KG1 (cell line): ENCODE measurements at places on chromosomes 6 and 20.

DNA sequence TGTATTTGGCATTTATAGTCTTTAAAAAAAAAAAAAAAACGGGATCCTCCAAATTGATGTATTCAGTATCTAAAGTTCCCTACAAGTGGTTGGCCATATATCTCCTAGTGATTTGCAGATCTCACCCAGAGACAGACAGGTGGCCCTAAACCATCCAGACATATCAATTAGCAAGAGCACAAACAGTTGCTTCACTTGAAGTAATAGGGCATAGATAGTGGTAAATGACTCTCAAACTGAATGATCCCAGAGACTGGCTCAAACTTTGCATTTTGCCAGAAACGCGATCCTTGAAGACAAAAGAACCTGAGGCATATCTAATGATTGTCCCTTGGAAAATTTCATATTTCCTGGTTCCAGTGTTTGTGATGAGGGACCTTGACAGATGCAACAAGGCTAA, 54.6 kb downstream of the HMGCLL1 start:
- no peak for DNase-seq

GRCh38 chr6:55874316-55874715, 1.1 kb downstream of the BMP5 start:
- no peak for DNase-seq

GRCh38 chr20:878511-879307, 37.4 kb downstream of the ANGPT4 start:
- DNase-seq: no peak

DNA sequence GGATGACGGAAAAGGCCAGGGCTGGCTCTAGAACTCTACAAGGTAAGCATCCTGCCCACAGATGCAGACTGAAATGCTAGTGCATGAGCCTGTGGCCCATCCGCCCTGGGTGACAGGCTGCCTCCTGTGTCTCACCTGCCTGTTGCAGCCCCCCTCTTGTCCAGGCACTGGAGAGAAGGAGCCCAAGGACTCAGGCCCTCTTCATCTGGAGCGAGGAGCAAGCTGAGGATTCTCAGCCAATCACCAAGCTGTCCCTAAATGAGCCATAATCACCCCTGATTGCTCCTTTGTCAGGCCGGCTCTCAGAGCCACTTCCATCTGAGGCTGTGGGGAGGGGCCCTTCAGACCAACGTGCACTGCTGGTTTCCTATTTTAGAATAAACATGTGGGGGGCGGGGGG, 10.0 kb upstream of the SLC32A1 start:
- DNase-seq: no peak

- DNase-seq: no peak
Measured at GRCh38 chr6:23218751-23219150, 649.4 kb downstream of the HDGFL1 start.

- no peak for DNase-seq
Measured at GRCh38 chr20:60403105-60403741, 445.0 kb downstream of the CDH26 start.

GRCh38 chr6:7878401-7878964, 32.1 kb downstream of the TXNDC5 start:
- no peak for DNase-seq

- DNase-seq: no peak
Measured at GRCh38 chr20:39421571-39422105, 459.5 kb downstream of the DHX35 start.

DNA sequence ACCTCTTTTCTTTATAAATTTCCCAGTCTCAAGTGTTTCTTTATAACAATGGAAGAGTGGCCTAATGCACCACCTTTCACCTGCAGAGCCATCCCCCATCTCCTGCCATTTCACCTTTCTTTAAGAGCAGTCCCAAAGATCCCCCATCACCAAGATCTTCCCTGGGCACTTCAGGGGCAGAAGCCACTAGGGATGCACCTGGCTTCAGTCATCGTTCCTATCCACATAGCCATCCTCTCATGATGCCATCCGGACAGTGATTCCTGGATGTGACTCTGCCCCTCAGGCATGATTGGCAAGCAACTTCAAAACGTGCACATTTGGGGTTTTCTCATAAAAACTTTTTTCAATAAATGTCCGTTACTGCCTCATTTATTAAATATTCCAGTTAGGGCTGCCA, 225.9 kb downstream of the TBXT start:
- no peak for DNase-seq

GRCh38 chr6:106538145-106538544, 91.2 kb downstream of the RTN4IP1 start:
- DNase-seq: no peak

DNA sequence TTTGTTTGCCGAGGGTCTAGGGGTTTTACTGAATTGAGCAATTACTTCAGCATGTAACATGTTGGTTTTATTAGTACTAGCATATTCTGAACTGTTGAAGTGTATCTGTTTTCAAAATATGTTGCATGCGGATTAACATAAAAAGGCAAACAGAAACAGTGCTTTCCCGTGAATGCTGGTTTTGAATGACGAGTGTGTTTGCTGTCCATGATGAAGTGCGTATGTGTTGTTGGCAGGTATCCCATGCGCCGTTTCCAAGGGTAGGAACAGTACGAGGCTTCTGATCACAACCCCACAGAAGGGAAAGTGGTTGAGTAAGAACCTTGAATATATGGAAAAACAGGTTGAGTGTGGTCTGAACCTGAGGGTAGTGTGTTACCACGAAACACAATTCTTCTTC, 232.9 kb downstream of the SAMD5 start:
- no peak for DNase-seq

GRCh38 chr6:144683216-144684070, 398.3 kb downstream of the UTRN start:
- no peak for DNase-seq

DNA sequence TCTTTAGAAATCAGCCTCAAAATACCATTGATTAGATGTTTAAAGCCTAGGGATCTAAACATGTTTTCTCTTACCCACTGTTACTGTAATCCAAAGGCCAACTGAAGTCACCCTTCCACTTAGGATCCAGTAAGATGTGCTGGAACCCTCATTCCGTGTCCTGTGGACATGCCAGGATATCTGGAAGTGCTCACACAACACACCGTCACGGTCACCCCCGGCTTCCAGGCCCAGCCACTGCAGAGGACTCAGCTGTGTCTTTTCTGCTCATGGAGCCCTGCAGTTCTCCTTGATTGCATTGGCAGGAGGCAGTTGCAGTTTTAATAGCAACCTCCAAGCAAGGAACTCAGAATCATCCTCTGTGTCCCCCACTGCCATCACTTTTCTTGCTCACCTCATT, 93.3 kb downstream of the CAP2 start:
- DNase-seq: no peak

- no peak for DNase-seq
Measured at GRCh38 chr20:23145281-23145700, 59.2 kb upstream of the CD93 start.

DNA sequence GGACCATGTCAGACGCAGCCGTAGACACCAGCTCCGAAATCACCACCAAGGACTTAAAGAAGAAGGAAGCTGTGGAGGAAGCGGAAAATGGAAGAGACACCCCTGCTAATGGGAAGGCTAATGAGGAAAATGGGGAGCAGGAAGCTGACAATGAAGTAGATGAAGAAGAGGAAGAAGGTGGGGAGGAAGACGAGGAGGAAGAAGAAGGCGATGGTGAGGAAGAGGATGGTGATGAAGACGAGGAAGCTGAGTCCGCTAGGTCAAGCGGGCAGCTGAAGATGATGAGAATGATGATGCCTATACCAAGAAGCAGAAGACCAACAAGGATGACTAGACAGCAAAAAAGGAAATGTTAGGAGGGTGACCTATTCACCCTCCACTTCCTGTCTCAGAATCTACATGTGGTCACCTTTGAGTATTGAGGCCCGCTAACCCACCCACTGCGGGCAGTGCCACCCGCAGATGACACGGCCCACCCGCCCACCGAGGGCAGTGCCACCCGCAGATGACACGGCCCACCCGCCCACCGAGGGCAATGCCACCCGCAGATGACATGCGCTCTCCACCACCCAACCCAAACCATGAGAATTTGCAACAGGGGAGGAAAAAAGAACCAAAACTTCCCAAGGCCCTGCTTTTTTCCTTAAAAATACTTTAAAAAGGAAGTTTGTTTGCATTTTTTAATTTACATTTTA, 43.3 kb downstream of the MGME1 start:
- DNase-seq: no peak

- DNase-seq: no peak
Measured at GRCh38 chr20:61487346-61487996, 235.4 kb downstream of the CDH4 start.

GRCh38 chr6:100665041-100665380, 200.3 kb upstream of the SIM1 start:
- no peak for DNase-seq

DNA sequence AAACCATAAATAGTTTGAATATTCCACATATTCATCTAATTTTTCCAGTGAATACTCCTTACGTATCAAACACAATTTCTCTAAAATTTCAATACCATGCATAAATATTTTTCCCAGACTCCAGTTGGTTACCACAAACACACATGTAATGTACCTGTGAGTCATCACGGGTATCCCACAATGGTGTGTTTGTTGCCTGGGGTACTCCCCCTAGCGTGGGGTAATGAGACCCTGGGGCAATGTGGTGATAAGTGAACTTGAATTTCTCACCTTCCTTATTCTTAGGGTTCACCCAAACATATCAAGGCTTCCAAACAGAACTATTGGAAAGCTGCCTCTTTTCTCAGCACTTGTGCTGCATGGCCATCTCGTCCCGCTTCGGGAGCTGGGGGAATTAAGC, 51.0 kb downstream of the STX7 start:
- DNase-seq: no peak

- no peak for DNase-seq
Measured at GRCh38 chr6:159602431-159603041, 90.5 kb downstream of the SOD2 start.

DNA sequence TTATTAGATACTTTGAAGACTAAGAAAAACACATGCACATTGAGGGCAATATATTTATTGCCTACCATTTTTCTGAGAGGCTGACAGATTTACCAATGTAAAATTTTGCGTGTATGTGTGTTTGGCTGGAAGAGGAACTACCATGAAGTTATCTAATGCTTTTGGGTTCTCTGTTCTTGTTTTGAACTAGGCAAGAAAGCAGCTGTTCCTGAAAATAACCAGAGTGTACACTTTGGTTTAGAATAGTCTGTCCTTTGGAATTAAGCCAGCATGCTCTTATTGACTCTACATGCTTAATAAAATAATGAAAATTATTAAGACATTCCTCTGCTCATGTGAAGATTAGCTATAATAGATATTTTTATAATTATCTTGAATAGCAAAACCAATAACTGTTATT, 129.2 kb downstream of the MYB start:
- DNase-seq: no peak

- DNase-seq: no peak
Measured at GRCh38 chr20:9503526-9504245, 10.7 kb upstream of the LAMP5 start.

- peak; percentile 44 for DNase-seq
Measured at GRCh38 chr6:156976216-156977127, 199.3 kb downstream of the ARID1B start.

DNA sequence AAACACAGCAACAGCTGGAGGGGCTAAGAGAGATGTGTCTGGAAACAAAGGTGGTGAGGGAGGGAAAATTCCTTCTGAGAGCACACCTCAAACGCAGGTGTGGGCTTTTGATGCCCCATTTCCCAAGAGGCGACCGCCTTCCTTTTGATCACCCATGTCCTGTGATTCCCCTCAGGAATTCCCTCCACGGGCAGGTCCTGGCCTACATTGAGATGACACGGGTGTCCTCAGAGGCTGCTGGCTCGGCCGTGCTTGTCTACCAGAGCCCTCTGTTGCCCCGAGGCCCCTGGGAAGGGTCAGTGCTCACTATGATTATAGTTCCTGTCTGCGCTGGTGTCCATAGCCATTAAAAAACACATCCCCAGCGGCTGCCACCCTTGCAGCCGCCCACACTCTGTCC, 242.6 kb downstream of the TFAP2C start:
- DNase-seq: no peak

DNA sequence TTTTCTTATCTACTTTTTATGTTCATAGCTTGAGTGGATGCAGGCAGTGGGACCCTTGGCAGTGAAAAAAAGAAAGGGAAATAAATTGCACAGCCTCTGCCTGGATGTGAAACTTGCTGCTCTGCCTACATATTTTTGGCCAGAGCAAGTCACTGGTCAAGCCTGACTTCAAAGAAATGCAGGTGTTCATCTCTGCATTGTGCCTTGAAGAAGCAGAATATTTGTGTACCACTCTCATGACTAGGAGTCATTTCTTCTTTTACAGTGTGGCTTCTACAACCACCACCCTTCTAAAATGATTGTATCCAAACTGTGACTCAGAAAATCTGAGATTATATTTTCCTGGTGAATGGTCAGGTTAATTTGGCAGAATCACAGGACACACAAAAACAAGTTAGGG, 2.5 kb upstream of the KATNA1 start:
- no peak for DNase-seq

- no peak for DNase-seq
Measured at GRCh38 chr20:49490689-49491088, 8.2 kb upstream of the KCNB1 start.

- DNase-seq: no peak
Measured at GRCh38 chr6:126356526-126356925, 16.6 kb downstream of the CENPW start.

DNA sequence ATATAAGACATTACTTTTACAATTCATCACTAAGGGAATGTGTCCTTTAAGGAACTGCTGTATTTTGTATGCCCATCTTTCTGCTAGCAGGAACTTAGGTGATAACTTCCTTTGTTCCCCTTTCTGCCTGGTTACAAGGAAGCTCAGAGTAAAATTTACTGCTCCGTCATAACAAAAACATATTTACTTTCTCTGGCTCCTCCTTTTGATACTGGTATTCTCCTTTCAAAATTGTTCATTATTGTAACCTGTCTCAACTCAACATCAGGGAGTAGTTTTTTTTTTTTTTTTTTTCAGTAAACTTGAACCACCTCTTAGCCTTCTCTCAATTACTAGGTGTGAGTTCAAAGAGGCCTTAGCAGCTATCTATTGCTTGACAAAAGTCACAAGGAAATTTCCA, 37.1 kb downstream of the RIPOR2 start:
- no peak for DNase-seq

GRCh38 chr6:70163795-70164194, 139.1 kb downstream of the COL9A1 start:
- no peak for DNase-seq

- no peak for DNase-seq
Measured at GRCh38 chr6:138419766-138420165, 15.7 kb downstream of the HEBP2 start.

DNA sequence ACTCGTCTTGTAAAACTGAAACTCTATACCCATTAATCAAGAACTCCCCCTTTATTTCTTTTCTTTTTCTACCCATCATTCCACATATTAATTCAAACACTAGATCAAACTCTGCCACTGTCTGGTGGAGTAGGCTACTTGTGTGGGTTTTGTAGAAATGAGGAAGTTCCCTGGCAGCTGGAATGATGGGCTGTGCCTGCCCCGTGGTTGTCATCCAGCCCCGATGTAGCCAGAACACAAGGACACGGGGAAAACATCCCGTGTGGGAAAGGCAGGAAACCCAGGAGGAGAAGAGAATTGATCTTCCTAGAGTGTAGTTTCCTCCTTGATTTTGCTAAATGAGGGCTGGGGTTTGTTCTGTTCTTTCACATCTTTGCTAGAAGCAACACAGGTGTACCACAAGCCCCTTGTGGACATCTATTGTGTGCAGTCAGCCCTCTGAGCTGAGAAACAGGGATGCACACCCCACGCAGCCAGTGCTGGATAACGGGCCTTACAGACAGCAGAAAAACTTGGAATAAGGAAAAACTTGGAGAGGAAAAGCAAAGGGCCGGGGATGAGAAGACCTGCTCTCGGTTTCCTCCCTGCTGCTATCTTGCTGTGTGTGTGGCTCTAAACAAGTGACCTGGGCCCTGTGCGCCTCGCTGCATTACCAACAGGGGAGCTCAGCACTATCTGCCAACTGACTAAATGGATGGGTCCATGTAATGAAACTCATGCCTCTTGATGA, 88.0 kb downstream of the SCML4 start:
- DNase-seq: no peak
